ENCODE measurements at places on chromosomes 12 and 14.

- DNase-seq = no peak
These were observed 261.6 kb downstream of the DACT1 start for GRCh38 chr14:58899317-58899713.

- DNase-seq = no peak
These were observed 1.4 kb downstream of the ACAD10 start for GRCh38 chr12:111687255-111687654.

DNA sequence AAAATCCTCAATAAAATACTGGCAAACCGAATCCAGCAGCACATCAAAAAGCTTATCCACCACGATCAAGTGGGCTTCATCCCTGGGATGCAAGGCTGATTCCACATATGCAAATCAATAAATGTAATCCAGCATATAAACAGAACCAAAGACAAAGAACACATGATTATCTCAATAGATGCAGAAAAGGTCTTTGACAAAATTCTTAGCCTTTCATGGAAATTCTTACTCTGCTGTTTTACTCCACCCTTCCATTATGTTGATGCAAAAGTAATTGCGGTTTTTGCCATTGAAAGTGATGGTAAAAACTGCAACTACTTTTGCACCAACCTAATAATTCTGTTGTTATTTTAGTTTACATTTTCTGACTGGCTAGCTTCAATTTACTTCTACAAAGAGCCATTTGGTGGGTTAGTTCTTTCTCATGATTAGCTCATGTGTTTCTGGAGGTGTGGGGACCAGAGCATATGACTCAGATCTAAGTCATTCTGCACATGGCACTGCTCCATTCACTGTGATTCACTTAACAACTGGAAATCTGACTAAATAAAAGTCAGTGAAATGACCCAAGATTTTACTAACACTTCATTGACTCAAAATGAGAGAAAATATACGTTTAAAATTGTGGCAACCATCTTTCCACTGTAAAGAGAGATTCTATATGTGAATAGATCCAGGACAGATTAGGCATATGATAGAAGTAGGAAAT is 99.9 kb downstream of the TMTC3 start:
- no peak for DNase-seq

- no peak for DNase-seq
These were observed 675 bp upstream of the SCARB1 start for GRCh38 chr12:124864326-124864752.

DNA sequence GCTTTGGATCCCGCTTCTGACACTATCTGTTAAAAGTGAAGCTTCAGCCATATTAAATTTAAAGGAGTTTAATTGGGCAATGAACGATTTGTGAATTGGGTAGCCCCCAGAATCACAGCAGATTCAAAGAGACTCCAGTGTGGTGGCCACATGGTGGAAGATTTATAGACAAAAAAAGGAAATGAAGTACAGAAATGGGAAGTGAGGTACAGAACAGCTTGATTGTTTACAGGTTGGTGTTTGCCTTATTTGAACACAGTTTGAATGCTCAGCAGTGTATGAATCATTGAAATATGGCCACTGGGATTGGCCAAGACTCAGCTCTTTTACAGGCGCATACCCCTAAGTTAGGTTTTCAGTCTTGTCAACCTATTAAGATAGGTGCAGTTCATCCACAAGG is 21.9 kb downstream of the CCDC91 start:
- DNase-seq = no peak

DNA sequence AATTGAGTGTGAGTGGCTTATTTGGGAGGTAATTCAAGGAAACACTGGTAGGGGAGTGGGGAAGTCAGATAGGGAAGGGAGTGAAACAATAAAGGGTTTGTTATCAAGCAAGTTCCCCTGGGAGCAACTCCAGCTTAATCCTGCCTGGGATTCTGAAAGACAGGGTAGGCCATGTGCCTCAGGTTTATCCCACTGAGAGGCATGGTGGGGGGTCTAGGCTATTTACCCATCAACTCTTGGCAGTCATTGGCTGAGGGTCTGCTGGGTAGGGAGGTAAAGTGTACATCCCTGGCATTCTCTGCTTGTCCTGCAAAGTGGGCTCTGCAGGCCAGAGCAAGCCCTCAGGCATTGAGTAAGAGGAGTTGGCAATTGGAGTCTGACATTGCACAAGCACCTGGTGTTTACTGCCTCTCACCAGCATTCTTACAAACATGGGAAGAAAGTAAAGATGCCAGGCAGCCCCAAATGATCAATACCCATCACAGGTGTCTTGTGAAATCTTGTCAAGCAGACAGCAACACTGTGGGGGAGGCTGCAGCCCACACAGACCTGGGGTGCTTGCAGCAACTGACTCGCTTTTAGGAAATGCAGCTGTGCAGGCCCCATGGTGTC is 169.3 kb downstream of the KTN1 start:
- no peak for DNase-seq

DNA sequence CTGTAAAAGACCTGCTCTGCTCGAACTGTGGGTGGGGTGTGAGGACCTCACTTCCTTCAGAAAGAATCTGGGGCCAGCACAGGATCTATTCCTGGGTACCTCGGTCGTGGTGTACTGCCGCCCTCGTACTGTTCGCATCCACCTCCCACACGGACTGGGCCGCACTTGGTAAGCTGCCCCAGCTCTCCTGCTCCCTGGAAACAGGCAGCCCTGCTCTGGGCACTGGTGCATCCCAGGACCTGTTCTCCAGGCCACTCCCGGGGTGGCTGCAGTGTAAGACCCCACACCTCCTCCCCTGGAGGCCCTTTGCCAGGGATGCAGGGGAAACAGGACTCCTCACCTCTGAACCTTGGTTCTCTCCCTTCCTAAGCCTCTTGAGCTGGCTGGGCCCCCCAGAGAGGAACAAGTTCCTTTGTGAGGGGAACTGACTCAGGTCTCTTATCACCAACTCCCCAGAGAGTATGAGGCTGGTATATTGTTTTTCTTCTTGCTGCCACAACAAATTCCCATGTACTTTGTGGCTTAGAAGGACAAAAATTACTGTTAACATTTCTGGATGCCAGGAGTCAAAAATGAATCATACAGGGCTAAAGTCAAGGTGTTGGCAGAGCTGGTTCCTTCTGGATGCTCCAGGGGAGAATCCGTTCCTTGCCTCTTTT is 276.5 kb downstream of the NUAK1 start:
- DNase-seq = no peak

- DNase-seq = no peak
These were observed 27.8 kb downstream of the NOPCHAP1 start for GRCh38 chr12:105013892-105014291.

- no peak for DNase-seq
These were observed 104.1 kb upstream of the RAP1B start for GRCh38 chr12:68506619-68507018.

- DNase-seq = no peak
These were observed 70.5 kb downstream of the TBC1D30 start for GRCh38 chr12:64894827-64895475.

- DNase-seq = no peak
These were observed 877.1 kb downstream of the C12orf50 start for GRCh38 chr12:87152075-87152474.

DNA sequence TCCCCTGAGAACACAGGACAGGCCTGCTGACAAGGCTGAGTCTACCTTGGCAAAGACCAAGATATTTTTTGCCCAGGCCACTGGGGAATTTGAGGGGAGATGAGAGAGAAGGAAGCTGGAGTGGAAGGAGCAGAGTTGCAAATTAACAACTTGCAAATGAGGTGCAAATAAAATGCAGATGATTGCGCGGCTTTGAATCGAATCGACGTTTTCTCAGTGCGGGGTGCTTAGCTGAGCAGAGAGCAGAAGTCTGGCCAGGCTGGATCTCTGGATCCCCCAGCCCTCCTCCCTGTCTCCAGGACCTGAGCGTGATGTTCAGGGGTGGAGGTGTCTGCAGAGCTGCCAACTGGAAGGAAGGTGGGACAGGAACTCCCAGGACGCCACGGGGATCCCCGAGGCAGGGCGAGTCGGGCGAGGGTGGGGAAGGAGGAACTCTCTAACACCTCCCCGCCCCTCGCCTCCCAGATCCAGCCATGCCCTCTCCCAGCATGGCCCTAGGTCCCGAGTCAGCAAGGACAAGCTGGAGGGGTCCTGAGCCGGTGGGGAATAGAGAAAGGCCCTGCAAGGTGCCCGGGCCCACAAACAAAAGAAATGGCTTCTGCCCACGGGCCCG is 527 bp upstream of the CARMIL3 start:
- no peak for DNase-seq

DNA sequence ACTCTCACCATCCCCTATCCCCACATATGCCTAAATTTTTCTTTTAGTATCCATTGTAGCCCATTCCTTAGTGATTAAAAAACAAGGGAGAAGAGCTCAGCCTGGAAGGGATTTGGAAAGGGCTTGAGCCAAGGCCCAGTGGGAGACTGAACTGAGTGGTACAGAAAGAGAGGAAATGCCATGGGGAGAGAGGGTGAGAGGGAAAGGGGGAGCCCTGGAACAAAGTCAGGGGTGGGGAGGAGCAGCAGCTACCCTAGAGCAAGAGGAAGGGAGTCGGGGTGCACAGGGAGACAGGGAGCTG is 2.6 kb upstream of the ATN1 start:
- DNase-seq = no peak

DNA sequence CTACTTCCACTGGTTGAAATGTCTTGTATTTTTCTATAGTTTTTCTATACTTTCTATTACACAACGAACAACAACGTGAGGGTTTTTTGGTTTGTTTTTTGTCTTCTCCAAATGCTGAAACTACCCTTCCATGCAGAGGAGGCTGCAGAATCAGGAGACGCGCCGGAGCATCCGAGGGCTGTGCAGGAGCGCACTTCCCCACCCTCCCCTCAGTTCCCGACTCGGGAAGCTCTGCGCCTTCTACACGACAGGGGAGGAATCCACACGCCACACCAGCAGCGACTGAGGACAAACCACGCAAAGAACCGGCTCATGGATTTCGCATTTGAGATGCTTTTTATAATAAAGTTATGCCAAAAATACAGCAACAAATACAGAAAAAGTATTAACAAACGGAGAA is 30.9 kb downstream of the SLC15A4 start:
- no peak for DNase-seq

GRCh38 chr14:33647385-33647786 is 303.5 kb downstream of the EGLN3 start:
- DNase-seq = no peak

GRCh38 chr14:68333262-68333661 is 459.6 kb downstream of the ZFP36L1 start:
- DNase-seq = no peak

DNA sequence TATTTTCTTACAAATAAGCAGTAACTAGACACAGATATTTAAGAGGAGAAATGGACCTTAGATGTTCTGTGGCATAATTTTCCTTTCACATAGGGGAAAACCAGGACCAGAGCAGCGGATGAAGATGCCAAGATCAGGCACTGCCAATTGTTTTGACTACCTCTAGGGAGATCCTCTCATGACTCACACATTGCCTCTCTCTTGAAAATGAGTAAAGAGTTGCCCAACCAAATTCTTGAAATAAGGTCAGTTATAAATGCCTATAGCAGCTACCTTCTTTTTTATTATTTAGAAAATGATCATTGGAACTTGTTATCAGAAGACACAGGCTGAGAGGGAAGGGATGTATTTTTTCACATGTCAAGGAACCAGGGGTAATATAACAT is 263.4 kb upstream of the PLEKHG7 start:
- DNase-seq = no peak

DNA sequence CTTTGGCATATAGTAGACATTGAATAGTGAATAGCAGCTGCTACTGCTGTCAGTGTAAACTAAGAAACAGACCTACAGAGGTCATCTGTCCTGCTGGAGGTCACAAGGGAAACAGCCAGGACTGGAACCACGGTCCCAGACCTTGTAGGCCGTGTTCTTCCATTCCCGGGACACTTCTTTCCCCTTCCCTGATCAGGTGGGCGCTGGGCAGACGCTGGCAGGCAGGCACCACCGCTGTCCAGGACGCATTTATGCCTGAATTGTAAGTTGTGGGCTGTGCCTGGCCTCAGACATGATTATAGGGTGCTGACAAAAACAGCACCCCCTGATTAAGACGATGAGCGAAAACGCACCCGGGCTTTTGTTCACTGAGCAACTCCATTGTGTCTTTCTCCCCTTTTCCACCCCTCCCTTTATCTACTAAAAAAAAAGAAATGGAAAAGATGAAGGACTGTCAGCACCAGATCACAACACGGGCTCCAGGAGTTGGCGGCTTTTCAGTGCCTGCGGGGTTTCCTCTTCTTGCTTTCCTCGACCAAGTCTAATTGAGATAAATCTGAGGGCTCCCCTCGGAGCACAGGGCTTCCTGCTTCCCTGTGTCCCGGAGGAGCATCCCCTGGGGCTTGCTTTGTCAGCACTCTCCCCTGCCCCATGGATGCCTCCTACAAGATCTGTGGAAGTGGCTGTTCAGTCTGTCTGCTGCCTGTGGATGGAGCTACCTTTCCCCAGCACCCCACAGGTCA is 80.6 kb downstream of the TSPAN9 start:
- no peak for DNase-seq

DNA sequence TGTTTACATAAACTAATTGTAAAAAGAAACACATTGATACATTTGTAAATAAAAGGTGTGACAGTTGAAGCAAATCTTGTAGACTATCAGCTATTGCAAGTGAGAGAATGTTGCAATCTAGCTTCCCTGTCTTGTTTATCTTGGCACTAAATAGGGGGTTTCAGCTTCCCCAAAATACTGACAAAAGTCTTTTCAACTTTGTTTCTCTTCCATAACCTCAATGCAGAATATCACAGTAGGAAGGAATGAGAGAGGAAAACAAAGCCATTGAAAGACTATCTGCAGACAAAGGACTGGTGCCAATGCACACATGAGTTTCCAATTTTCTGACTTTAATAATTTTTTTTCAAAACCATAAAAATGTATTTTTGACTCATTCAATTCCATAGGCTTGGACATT is 886.2 kb upstream of the MGAT4C start:
- no peak for DNase-seq

DNA sequence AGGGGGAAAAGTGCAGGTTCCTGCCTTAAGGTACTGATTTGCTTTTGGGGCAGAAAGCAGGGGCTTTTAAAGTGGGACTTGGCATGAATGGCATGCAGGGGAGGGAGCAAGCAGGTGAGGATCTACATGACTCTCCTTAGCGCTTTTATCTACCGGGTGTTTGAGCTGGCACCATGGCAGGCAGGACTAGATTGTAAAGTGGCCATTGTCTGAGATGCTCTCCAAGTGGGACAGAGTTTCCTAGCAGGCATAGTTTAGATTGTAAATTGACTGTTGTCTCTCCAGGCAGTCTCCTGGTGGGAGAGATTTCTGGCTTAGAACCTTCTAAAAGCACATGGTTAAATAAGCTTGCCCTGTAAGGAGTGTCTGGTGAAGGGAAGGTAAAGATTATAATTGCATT is 5.3 kb upstream of the DICER1 start:
- no peak for DNase-seq

- no peak for DNase-seq
These were observed 270.6 kb downstream of the SLC6A15 start for GRCh38 chr12:84641940-84642545.

- DNase-seq = no peak
These were observed 2.1 kb upstream of the CDKN1B start for GRCh38 chr12:12715128-12715458.

GRCh38 chr14:24075485-24076301 is 4.3 kb downstream of the CPNE6 start:
- DNase-seq = no peak

Data from stimulated activated CD4-positive, alpha-beta T cell treated with anti-CD3 and anti-CD28 coated beads, Interleukin-2, amount 100 ng/mL, for 48 hours (primary cell).